Activated CD8-positive, alpha-beta memory T cell treated with anti-CD3 and anti-CD28 coated beads for 1 hour (primary cell): ENCODE measurements at places on chromosomes 5 and 9.

DNA sequence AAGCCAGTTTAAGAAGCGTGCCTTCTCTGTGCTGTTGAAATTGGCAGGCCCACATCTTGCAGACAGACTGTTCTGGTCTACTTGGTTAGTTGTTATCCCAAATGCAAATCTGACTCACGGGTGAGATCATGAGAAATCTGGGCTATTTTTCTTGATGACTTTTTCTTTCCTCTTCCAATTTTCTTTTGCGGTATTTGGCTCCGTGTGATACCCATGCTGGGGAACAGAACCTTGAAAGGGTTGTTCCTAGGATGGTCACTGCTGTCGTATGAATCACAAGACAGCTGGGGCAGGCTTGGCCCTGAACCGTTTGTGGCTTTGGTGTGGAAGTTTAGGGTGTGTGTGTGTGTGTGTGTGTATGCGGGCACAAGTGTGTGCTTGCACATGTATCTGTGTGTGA, 24.6 kb downstream of the PDZD2 start:
- DNase-seq = no peak

DNA sequence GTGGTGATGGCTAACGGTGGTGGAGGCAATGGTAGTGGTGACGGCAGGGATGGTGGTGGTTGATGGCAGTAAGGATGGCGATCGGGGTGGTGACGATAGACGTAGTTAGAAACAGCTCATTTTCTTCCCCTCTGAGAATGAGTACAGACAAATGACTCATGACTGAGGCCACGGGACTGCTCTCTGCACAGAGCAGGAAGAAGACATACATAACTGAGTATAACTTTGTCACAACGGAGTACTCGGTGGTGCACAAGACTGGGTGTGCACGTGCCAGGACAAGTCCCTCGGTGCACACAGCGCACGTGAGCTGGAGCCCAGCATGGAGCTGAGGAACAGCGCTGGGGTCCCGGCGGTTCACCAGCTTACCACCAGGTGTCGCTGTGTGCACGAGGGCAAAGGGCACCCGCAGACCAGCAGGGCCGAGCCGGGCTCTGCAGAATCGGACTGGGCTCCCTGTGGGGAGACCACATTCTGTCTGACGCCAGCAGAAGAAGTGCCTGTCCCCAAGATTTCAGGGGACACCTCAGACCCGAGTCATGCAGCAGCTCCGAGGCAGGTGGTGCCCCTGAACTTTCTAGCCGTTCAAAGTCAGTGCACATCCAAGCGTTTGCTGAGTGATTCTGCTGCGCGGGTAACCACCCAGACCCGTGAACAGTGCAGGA, 188.6 kb downstream of the FSTL4 start:
- DNase-seq = peak; percentile 53

DNA sequence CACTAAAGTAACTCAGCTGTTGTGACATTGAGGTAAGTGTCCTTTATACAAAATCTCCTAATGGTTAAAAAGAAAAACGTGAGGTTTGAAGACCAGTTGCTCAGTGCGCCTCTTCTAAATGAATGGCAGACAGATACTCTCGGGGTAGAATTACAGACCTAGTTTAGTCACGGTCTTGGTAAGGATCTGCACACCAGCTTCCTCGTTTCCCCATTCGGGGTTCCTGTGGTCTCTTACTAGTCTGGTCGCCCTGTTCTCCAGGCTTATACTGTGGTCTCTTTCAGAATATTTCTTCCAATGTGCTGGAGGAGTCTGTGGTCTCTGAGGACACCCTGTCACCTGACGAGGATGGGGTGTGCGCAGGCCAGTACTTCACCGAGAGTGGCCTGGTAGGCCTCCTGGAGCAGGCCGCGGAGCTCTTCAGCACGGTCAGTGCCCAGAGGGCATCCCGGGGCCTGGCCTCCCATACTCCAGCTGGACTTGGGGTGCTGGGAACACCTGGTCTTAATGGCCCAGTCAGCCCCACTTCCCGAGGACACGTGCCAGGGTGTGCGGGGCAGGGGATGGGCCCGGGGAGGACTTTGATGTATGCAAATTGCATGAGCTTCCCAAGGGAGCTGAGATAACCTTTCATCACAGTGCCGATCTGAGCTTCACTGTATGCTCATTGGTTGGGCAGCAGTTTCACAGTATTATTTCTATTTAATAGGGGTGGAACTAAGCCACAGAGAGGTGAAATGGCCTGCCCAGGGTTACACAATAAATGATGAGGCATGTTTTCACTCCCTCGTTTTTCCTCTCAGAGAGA, 224.5 kb downstream of the DOCK8 start:
- no peak for DNase-seq

DNA sequence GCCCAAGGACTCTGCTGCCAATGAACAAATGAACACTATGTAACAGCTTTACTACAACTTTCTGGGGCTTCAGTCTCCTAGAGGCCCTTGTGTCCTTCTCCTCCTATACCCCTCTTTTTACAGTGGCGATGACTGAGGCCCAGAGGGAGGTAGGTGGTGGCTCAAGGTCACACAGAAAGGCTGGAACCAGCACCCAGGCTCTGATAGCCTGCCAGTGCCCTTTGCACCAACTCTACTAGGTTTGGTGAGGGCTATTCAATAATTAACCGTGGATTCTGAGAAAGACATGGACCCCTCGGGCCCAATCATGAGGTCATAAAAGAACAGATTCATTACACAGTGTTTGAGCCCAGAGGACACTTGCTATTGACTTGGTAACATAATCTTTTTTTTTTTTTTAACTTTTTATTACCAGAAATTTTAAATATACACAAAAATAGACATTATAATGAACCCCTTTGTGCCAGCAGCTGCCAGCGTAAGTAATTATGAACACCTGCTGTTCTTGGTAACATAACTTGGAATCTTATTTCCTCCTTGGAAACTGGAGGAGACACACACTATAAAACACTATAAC, 6.1 kb upstream of the ALDH1B1 start:
- DNase-seq = no peak
